ENCODE measurements at places on chromosomes 13 and 19.

- no peak for DNase-seq
Observed at GRCh38 chr13:106314417-106314816, 221.0 kb downstream of the EFNB2 start.

DNA sequence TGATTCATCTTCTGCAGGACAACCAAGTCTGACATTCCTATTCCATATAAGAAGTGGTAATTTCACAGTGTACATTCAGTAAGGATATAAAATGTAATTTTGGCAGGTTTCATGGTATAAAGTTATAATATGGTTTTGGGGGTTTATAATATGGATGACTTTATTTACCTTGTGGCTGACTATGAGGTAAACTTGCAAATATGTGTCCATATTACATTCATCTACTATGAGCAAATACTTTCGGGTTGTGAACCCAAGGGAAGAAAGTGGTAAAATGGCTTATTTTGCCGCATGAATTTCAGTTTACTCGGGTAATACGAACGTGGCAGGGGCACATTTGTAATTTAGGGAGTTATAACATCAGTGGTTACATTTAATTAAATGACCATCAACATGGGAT, 86.7 kb upstream of the TNFSF11 start:
- no peak for DNase-seq

- DNase-seq, result no peak
Observed at GRCh38 chr13:20337884-20338551, 105.9 kb upstream of the GJB6 start.

GRCh38 chr13:20550799-20551198, 16.2 kb upstream of the IFT88 start:
- no peak for DNase-seq

DNA sequence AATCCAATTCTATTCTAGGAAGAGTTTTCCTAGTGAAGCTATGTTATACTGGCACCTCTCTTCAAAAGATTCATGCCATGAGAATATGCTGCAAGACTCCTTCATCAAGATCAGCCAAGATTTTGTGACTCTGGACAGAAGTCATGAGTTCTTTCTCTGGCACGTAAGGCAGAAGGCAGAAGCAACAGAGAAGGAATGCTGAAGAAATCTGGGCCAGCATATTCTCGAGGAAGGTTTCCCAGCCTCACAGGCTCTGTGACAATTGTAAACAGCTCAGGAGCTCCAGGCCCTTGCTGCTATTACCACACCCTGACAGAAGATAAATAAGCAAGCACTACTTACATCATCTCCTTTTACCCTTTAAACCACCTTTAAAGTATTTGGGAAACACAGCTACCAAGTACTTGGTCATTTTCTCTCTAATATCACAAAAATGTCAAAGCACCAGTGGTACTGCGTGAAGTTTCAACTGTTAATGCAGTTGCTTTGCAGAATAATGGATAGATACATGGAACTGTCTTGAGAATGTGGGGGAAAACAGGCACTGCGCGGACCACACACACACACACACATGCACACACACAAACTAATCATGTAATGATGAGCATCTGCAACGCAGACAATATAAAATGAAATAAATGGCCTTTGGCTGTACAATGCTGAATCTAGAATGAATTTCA, 55.4 kb downstream of the INTS6 start:
- DNase-seq, result no peak

GRCh38 chr19:12769689-12770088, 5.7 kb downstream of the HOOK2 start:
- DNase-seq, result peak; percentile 56

GRCh38 chr19:3333662-3334061, 32.7 kb upstream of the NFIC start:
- no peak for DNase-seq

DNA sequence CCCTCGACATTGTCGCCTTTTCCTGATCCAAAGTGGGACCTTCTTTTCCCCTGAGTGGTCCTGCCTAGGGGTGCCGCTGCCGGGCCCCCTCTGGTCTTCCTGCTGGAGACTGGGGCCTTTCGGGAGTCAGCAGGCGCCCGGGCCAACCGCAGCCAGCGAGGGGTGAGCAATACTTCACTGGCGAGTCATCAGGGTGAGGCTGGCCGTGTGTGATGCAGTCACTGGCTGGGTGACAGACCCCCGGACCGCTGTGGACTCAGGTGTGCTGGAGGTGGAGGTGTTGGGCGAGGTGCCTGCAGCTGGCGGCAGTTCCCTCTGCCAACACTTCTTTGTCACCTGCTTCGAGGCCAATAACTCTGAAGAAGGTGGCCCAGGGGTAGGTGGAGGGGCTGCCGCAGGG, 1.5 kb upstream of the CGB5 start:
- DNase-seq, result no peak

DNA sequence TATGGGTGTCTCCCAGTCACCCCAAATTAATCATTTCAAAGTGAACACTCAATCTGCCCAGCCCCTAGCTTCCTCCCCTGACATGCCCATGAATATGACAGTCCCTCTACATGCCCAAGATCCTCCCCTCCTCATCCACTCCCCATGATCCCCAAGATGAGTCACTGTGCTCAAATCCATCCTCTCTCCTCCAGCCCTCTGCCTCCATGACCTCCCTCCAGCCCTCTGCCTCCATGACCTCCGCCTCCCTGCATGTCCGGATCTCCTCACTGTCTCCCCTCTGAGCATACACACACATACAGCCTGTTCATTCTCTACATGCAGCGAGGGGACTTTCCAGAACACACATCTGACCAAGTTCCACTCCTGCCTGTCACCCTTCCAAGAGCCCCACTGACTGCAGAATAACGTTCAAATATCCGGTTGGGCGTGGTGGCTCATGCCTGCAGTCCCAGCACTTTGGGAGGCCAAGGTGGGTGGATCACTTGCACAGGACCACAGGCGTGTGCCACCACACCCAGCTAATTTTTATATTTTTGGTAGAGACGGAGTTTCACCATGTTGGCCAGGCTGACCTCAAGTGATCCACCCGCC, 18.4 kb upstream of the FEM1A start:
- no peak for DNase-seq

GRCh38 chr13:87052731-87053130, 618.4 kb upstream of the SLITRK5 start:
- no peak for DNase-seq

GRCh38 chr13:100483841-100484381, 104.7 kb downstream of the GGACT start:
- DNase-seq, result no peak

GRCh38 chr13:66559093-66559492, 671.0 kb downstream of the PCDH9 start:
- DNase-seq, result no peak

DNA sequence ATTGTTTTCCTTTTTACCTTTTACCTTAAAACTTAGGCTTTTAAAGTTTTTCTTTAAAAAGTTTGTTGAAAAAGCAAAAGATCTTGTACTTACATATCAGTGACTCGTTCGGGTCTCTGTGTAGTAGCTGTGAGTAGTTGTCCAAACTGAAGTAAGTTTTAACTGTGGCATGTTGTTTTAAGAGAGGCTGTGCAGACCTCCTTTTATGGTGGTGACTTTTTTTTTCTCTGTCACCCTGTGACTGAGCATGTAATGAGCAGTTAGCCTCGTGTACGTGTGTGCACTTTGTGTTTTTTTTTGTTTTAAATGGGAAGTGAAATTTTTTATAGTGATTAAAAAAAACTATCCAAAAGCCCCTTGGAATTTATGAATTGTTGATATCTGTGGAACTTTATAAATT, at the start of gene GPR183:
Gene GPR183 (minus strand): TSS at position 153 of the 400 bp plus-strand sequence. CDS start 11,254 bp downstream, outside the sequence.
- DNase-seq, result no peak

DNA sequence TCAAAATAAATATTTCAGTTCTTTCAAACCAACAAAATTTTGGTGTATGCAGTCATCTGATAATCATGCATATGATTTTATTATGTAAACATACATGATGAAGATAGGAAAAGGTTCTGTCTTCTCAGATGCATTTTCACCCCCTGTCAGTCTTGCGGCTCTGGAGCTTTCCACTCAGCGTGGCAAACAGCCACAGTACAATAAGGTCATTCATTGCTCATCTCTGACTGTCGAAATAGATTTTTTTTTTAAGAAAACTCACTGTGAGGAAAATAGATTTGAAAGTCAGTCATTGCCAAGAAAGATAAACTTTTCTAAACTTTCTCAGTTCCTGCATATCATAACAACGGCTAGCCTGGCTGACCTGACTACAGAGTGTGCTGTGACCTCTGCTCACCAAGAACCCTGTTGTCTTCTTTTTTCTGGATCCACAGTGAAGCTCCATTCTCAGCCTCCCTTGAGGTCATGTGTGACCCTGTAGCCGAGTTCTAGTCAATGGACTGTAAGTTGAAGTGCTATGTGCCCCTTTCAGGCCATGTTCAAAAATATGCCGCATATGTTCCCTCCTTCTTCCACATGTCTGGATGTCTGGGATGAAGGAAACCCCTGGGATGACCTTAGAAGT, 519.6 kb downstream of the KLF5 start:
- no peak for DNase-seq

GRCh38 chr13:104170980-104171555, 1104.9 kb upstream of the SLC10A2 start:
- DNase-seq, result no peak

DNA sequence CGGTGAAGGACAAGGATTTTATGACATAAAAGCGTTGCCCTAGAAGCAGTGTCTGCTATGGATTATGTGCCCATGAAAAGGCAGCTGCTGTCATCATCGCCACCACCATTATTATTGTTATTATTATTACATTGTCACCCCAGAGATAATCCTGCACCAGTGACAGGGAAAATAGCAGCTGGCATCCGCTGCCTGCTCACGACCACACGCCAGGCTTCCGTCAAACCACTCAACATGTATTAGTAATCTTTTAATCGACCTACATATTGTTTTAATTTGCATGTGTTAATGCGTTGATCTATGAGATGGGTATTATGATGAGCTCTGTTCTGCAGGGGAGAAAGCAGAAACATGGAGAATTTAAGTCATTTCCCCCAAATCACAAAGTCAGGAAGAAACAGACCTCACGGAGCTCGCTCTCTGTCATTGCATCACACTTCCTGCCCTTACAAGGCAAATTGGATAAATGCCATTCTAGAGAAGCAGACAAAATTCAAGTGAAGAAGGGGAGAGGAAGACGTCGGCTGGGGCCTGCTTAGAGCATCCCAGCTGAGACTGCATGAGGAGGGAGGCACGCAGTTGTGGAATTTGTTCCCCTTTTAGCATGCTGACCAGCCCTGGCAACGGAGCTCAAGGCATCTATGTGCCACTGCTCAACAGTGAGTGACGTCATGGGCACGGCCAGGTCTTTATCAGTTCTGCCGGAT, at the start of gene FFAR3:
Gene FFAR3 (plus strand): TSS at position 594 of the 707 bp plus-strand sequence. CDS start 431 bp downstream, outside the sequence.
- no peak for DNase-seq

DNA sequence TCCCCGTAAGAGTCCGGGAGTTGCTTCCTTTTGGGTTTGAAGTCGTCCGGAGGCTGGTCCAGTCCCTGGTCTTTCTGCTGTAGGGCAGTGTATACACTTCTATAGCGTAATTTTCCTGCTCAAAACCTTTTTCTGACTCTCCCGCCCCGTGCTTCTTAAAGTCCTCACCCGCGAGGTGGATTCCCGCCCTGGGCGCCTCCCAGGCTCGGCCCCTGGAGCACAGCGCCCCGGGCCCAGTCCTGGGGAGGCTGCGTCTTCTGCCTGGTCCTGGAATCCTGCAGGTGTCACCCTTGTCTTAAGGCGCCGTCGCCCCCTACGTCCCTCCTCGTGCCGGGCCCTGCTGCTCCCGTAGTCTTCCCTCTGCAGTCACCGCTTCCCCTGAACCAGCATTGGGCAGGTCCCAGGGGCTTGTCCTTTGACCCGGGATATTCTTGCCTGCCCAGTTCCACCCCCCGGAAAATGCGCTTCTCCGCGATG, 34.4 kb upstream of the ZNF808 start:
- DNase-seq, result no peak

DNA sequence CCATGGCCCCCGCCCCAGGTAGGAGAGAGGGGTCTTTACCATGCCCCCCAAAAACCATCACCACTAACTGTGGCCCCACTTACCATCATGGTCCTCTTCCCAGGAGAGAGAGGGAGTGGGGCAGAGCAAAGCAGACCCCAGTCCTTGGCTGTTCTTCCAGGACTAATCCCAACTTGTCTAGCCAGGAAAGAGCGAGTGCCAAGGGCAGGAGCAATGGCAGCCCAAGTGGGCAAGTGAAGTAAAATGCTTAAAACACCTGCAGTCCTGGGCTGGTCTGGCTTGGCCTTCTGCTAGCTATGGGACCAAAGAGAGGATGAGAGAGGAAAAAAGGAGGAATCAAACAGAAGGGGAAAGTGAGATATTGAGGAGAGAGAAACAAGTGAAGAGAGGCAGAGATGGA, 17.9 kb downstream of the ZSWIM4 start:
- no peak for DNase-seq

GRCh38 chr19:55305983-55306562, 19.1 kb downstream of the TMEM150B start:
- no peak for DNase-seq

GRCh38 chr19:35560271-35560670, 3.2 kb downstream of the ATP4A start:
- no peak for DNase-seq

GRCh38 chr13:41916173-41916954, 44.5 kb downstream of the VWA8 start:
- DNase-seq, result no peak

- no peak for DNase-seq
Observed at GRCh38 chr13:29548722-29549121, 46.8 kb downstream of the SLC7A1 start.

GRCh38 chr19:50310759-50311465, 18.3 kb downstream of the KCNC3 start:
- DNase-seq, result no peak

GRCh38 chr13:90365130-90365529, 982.4 kb upstream of the MIR17HG start:
- no peak for DNase-seq

DNA sequence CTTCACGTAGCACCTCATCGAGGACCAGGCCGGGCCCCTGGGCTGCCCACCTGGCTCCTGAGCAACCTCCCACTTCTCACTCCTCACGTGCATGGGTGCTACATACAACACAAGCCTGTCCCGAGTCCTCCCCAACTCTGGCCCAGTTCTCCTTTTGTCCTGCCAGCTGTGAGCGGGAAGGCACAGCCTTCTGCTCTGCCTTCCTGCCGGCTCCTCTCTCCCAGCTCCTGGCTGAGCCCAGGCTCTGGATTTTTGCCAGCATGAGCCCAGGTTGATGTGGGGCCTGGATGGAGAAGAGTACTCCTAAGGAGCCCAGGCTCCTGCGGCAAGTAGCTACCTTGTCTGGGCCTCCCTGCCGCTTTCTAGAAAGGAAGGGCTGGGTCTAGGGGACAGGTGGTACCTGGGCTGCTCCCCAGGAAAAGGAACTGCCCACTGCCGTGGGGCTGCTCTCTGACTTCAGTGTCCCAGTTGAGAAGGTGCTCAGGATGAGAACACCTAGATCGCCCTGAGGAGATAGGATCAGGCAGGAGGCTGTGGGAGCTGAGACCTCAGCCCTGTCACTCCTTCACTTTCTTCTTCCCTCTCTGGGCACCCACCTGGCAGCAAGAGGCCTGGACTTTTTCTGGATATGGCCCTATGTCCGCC, 23.6 kb downstream of the LYL1 start:
- DNase-seq, result no peak

GRCh38 chr13:90156390-90156789, 1191.1 kb upstream of the MIR17HG start:
- no peak for DNase-seq

DNA sequence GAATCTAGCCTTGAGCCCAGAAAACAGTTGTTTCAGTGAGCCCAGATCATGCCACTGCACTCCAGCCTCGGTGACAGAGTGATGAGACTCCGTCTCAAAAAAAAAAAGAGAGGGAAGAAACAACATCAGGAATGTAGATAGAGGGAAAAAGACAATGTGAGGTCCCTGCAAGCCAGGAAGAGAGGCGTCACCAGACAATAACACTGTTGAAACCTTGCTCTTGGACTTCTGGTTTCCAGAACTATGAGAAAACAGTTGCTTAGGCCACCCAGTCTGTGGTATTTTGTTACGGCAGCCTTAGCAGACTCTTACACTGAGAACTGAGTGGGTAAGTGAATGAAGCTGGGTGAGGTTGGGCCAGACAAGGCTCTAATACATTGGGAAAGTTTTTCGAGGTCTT, 64.1 kb downstream of the TNFSF11 start:
- no peak for DNase-seq

Data from activated effector memory CD4-positive, alpha-beta T cell treated with Interleukin-2 at 50 U/mL for 16 hours (primary cell).